ENCODE measurements at places on chromosomes 1 and 21. TPM values are rescaled to one million over a fixed set of nuclear protein-coding genes. Genes with fewer than 3 reads are reported as not detected.

MFSD2A gene
- 3.3 TPM for polyA plus RNA-seq

KRTAP12-2 gene
- not detected for polyA plus RNA-seq

MX2 gene
- 3.9 TPM for polyA plus RNA-seq

KCNA2 gene
- polyA plus RNA-seq: 1.0 TPM

DNASE2B gene
- not detected for polyA plus RNA-seq

Data from muscle of back (tissue), 13 donors.